ENCODE measurements at places on chromosomes 2 and 18.

- no peak for DNase-seq
Observed at GRCh38 chr18:41490861-41491260, 464.2 kb upstream of the PIK3C3 start.

- DNase-seq, result no peak
Observed at GRCh38 chr18:8673256-8674209, 31.8 kb upstream of the MTCL1 start.

DNA sequence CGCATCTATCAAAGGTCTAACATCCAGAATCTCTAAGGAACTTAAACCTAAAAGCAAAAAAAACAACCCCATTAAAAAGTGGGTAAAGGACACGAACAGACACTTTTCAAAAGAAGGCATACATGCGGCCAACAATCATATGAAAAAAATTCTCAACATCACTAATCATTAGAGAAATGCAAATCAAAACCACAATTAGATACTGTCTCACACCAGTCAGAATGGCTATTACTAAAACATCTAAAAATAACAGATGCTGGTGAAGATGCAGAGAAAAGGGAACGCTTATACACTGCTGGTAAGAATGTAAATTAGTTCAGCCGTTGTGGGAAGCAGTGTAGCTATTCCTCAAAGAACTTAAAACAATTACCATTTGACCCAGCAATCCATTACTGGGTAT, 38.0 kb downstream of the PPP3R1 start:
- no peak for DNase-seq

GRCh38 chr18:29651122-29651680, 1391.3 kb downstream of the DSC3 start:
- no peak for DNase-seq

GRCh38 chr2:107258531-107259407, 372.8 kb upstream of the ST6GAL2 start:
- DNase-seq, result no peak
